Activated CD4-positive, CD25-positive, alpha-beta regulatory T cell treated with anti-CD3 and anti-CD28 coated beads, Interleukin-2, amount 50 U/mL, for 24 hours (primary cell): ENCODE measurements at places on chromosomes 1 and 21.

DNA sequence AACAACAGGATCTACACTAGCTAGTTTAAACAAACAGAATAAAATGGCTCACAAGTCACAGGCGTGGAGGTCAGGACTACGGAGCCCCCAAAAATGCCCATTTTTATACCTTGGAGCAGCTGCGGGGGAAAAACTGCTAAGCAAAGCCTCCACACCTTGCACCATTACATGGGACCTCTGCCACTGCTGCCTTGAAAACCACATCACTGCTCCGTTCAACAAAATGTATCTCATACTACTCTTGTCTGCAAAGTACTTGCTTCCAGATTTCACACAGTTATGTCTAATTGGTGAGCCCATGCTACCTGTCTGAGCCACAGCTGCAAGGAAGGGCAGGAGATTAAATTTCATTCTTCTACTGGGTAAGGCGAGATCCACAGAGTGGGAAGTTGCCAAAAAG, 24.4 kb downstream of the MRPL39 start:
- ATAC-seq: peak; percentile 1

GRCh38 chr1:196951711-196952394, 8.3 kb downstream of the CFHR2 start:
- no peak for ATAC-seq

DNA sequence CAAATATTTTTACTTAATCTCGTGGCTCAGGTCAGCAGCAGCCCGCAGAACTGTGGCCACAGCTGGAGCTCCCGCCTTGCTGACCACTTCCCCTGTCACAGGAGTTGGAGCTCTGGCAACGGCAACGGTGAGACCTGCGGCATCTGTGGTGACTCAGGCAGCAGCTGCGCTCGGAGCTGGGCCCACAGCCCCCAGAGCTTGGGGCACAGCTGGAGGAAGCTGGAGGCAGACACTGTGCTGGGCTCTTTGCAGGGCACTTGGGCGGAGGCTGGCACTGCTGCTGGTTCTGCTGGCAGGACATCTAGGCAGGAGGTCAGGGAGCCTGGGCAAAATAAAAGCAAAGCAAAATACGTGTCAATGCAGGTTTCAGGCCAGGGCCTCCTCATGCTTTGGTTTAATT, at the start of gene LCE3A:
Gene LCE3A, minus strand, starts transcription at position 301 of the 400 bp plus-strand sequence. Its CDS starts 0 bp downstream, at position 301.
- no peak for ATAC-seq

DNA sequence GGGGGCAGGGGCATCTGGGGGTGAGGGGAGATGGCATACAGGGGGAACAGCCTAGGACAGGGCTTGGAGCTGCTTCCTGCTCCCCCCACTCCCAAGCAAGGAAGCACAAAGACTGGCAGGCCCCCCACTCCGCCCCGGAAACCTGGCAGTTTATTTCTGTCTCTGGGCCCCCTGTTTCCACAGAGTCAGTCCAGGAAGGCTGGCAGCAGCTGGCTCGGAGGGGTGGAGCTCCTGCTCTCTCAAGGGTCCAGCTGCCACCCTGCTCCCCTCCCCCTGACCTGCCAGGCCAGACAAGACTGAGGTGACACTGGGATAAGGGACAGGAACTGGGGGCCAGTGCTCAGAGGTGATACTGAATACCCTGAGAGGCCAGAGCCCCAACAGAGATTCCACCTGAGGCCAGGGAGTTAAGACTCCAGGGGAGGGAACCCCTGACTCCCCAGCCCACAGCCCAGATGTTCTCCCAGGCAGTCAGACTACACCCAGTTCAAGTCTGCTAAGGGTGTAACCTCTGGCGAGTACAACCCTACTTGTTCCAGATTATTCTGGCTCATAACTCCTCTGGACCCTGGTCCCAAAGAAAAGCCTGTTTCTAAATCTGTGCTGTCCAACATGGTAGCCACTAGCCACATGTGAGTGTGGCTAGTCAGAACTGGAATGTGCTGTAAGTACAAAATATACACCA, 26.3 kb downstream of the AHDC1 start:
- ATAC-seq: no peak

GRCh38 chr1:39110882-39111281, 84.7 kb downstream of the NDUFS5 start:
- no peak for ATAC-seq

GRCh38 chr1:168084396-168085231, 52.1 kb downstream of the GPR161 start:
- peak; percentile 69 for ATAC-seq
